Uterus (tissue), 4 donors: ENCODE measurements at places on chromosomes 6 and 20.
A peak's percentile ranks its signal among the peaks of the same experiment; 100 is the strongest.

- no peak for DNase-seq
Observed at GRCh38 chr6:78867020-78867369, 356 bp upstream of the IRAK1BP1 start.

- DNase-seq = no peak
Observed at GRCh38 chr6:35736982-35737412, at the start of gene ARMC12. TSS of gene ARMC12 (plus strand) at chr6:35737032. CDS start at chr6:35737109, 77 bp downstream.

GRCh38 chr20:11387189-11387754 is 530.4 kb upstream of the BTBD3 start:
- DNase-seq = peak; percentile 30

DNA sequence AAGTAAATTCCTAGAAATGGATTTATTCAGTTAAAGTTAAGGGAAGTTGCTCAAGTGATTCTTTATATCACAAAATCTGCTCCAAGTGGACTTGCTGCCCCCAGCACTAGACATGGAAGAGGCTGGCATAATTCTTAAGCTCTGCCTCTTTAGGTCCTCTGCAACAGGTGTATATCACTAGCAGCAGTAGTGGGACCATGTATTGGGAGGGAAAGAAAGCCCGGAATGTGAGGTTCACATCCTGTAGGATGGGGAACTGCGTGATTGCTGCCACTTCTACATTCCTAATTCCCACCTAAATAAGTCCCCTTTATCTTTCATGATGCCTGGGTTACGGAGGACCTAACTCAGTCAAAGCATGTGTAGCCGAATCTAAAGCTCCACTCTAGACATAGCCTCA is 13.2 kb downstream of the SPATS1 start:
- no peak for DNase-seq

DNA sequence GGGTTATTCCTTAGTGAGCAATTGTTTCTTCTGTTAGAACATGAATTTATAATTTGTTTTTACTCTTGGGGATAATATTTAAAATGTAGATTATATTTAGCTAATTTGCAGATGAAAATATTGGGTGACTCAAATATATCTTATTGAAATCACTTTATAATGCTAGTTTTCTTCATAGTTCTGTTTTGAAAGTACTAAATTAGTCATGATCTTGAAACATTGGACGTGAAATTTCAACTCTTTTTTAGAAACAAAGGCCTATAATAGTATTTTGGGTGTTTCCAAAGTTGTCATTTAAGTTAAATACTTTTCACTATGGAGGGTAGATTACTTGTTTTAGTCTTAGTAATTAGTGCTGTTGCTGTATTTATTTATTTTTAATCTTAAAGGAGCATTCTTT is 250.9 kb downstream of the UTRN start:
- no peak for DNase-seq

DNA sequence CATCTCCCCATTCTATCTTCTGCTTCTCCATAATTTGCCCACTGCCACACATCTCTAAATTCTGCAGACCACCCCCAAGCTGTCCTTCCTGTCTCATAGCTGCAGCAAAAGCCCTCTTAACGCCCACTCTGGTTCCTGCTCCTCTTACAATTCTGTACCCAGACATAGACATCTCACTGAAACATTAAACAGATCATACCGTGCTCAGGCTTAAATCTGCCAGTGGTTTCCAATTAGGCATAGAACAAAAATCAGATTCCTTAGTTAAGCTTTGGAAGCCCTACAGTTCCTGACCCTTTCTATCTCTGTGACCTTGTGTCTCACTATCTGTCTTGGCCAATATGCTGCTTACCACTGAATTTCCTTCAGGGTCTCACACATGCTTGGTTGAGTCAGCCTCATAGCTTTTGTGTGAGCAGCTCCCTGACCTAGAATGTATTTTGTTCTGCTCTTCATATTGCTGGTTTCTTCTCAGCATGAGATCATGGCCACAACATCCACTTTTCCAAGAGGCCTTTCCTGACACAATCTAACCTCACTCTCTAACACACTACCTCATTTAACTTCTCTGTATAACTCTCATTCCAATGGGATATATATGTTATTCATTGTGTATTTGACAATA is 749.7 kb downstream of the MAFB start:
- no peak for DNase-seq

- DNase-seq = no peak
Observed at GRCh38 chr6:13005994-13006393, 289.4 kb downstream of the PHACTR1 start.

- DNase-seq = no peak
Observed at GRCh38 chr6:64411226-64411625, 775.6 kb downstream of the PHF3 start.

- no peak for DNase-seq
Observed at GRCh38 chr6:42436825-42437224, 14.9 kb downstream of the TRERF1 start.

- no peak for DNase-seq
Observed at GRCh38 chr20:31707994-31708735, 14.5 kb downstream of the BCL2L1 start.

- DNase-seq = no peak
Observed at GRCh38 chr20:20687319-20687718, 25.1 kb downstream of the RALGAPA2 start.

DNA sequence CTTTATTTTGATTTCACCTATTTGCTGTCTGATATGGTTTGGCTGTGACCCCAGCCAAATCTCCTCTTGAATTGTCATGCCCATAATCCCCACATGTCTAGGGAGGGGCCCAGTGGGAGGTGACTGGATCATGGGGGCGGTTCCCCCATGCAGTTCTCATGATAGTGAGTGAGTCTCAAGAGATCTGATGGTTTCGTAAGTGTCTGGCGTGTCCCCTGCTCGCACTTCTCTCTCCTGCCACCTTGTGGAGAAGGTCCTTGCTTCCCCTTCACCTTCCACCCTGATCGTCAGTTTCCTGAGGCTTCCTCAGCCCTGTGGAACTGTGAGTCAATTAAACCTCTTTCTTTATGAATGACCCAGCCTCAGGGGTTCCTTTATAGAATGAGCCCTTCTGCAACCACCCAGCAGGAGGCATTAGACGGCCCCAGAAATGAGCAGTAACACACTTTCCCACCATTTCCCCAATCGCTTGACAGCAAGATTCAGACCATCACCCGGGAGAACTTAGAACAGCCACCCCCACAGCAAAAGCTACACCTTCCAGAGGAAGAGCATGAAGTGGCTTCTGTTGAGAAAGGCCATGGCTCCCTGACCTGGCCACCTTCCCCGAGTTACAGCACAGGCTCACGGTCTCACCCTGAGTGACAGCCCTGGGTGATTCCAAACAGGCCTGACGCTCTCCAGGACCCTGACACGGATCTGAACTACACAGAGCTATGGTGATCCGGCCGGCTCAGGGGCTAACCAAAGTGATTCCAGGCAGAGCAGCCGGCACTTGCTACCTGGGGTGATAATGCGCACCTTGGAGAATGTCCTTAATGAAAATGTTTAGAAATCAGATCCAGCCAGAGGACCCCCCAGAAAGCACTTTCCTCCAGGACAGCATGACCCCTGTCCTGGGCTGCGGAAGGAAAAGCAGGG is 131.2 kb upstream of the CDH4 start:
- no peak for DNase-seq

GRCh38 chr20:43710370-43711044 is 16.3 kb downstream of the GTSF1L start:
- DNase-seq = no peak

DNA sequence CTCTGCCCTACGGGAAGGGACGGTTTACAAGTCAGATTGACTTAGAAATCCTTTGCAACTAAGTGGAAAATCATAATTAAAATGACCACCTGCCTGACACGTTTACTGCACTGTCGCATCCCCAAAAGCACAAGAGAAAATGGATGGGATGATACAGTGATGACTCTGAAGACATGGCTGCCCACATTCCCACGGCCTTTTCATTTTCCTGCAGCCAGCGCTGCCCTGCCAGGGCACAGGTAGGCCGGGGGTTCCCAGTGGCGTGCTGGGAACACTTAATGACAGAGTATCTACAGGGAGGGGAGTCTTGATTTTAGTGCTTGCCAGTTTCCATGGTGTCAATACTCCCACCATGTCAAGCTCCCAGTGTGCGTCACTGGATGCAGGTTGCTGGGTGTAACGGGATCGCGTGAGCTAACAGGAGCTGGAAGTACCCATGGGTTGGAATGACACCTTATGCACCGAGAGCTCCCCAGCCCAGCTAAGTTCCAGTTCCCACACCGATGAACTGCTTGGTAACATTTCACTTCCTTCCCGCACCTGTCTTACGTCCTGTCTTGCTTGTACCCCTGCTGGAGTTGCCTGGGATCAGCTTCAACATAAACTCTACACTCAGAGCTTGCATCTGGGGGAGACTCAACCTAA is 129.0 kb downstream of the ANKRD60 start:
- DNase-seq = no peak

GRCh38 chr6:166530211-166531095 is 56.0 kb downstream of the RAMACL start:
- DNase-seq = no peak

DNA sequence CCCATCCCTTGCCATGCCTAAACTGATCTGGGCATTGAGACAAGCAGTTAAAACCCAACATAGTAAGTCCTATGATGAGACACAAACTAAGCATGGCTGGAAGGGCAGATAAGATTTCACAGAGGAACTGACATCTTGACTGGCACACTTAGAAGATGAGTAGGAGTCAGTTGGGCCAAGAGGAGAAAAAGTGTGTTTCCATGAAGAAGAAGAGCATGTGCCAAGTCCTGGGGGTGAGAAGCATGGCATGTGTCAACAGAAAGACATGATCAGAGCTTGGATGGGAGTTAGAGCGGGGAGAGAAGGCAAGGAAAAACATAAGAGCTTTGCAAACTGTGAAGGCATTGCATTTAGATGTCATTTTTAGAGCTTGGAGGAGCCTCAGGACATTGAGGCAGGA is 68.0 kb downstream of the ESR1 start:
- DNase-seq = no peak

GRCh38 chr6:7282097-7282906 is 30.7 kb downstream of the SSR1 start:
- no peak for DNase-seq

DNA sequence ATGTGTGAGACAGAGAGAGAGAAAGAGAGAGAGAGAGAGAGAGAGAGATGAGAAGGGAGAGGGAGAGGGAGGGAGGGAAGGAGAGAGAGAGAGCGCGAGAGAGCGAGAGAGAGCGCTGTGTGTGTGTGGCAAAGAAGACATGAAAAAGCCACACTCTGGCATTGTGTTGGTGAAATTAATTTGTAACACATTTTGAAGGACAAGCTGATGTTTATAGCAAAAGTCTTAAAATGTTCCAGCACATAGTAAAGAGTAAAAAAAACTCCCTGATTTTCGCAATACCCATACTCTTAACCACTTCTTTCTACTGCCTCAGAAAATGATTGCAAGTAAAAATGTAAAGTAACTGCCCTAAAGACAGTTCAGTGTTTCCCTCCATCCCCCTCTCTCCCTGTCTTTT is 56.7 kb downstream of the SLC22A1 start:
- no peak for DNase-seq

GRCh38 chr20:56765172-56766073 is 136.3 kb downstream of the TFAP2C start:
- no peak for DNase-seq

DNA sequence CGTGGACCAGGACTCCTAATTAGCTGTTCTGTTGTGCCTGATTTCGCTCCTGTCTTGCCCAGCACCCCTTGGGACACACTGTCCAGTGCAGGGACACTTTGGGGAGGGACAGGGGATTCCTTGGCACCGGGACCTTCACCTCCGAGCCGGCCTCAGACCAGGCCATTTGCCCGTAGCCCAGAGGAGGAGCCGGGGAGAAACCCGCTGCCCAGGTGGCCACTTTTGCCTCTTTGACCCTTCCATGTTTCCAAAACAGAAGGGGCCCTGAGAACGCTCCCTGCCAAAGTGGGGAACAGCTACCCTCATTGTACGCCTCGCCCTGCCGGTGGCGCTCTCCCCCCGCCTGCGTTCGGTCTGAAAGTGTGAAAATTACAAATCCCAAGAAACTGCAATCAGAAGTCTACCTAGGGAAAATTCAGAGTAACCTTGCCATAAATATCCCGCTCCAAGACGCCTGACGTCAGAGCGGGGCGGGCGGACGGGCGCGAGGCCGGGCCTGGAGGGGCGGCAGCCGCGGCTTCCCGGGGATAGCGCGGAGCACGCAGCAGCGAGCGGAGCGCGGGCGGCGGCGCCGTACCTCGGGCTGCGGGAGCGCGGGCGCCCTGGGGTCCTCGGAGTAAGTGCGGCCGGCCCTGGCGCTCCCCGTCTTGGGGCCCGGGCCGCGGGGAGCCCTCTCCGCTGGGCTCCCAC is at the start of gene DAAM2:
TSS of gene DAAM2 (plus strand) at position 527 of the 690 bp plus-strand sequence. CDS start 63,927 bp downstream, outside the sequence.
- DNase-seq = peak; percentile 68

GRCh38 chr6:2403546-2403945 is 158.1 kb upstream of the GMDS start:
- no peak for DNase-seq

GRCh38 chr20:25019381-25020155 is 27.0 kb upstream of the APMAP start:
- DNase-seq = no peak

DNA sequence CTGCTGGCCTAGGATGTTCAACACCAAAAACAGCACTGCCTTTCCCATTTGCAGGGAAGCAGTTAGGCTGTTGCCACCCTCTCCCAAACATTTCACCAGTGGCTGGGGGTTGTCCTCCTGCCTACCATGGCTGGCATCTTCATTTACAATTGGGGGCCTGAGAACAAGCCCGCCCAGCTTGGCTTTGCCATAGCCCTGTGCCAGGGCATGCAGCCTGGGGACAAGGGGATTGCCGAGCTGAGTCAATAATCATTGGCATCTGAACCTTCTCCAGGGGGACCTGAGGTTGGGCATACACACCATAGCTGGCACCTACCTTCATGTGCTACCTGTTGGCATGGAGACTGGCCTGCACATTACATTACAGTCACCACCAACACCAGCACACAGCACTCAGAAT is 345.1 kb downstream of the KHDRBS2 start:
- DNase-seq = no peak

DNA sequence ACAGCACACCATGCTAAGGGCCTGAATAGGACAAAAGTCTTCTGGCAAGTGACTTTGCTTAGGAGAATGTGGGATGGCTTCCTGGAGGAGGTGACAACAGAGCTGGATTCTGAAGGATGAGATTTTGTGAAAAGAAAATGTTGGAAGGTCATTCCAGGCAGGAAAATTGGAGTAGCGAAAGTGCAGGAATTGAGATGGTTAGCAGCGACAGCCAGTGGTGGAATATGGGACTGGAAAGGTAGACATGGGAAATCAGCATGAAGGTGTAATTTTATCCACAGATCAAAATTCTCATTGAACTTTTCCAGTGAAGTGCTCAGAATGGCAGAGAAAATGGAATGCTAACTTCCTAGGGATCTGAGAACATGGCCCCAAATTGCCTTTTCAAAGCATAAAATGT is 5.7 kb upstream of the BACH2 start:
- no peak for DNase-seq

DNA sequence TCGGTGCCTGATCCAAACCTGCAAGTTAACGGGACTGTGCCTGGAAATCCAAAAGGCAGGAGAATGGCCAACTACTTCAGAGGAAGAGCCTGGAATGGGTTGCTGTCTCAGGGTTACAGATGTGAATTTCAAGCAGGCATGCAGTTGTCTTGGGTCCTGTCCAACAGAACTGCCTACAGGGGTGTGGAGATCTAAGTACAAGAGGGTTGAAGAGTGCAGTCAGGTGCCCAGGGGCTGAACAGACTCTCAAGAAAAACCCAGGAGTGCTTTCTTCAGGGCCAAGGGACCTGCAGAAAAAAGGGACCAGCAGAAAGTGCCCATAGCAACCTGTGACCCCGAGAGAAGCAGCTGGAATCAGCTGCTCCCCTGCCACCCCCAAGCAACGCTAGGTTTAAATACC is 71.0 kb downstream of the PREP start:
- DNase-seq = no peak
